ENCODE measurements at places on chromosomes 12 and 14. TPM values are rescaled to one million over a fixed set of nuclear protein-coding genes. Genes with fewer than 3 reads are reported as not detected.

Gene GALNT16
- not detected for total RNA-seq

Gene BBOF1
- 4.1 TPM for total RNA-seq

Gene GDF3
- total RNA-seq, result not detected

Gene PTGER2
- 46.7 TPM for total RNA-seq

Gene PPFIA2
- not detected for total RNA-seq

Gene KIF26A
- total RNA-seq, result not detected

Gene GLIPR1
- 92.7 TPM for total RNA-seq

Gene DCN
- 1.3 TPM for total RNA-seq

Gene ST8SIA1
- 2.6 TPM for total RNA-seq

Gene KIF21A
- total RNA-seq, result 9.6 TPM

Gene SIX6
- not detected for total RNA-seq

Gene IL26
- 0.21 TPM for total RNA-seq

Gene NGB
- not detected for total RNA-seq

Gene FOXG1
- not detected for total RNA-seq

Gene ARF6
- 92.5 TPM for total RNA-seq

Gene C12orf60
- 0.10 TPM for total RNA-seq

Gene IL23A
- total RNA-seq, result 23.5 TPM

Gene SERPINA12
- total RNA-seq, result not detected

Gene PLBD1
- 201 TPM for total RNA-seq

Gene B4GALNT1
- under 0.01 TPM for total RNA-seq

Gene DDX47
- 188 TPM for total RNA-seq

Gene SMCO2
- not detected for total RNA-seq

Gene KRT6C
- not detected for total RNA-seq

Gene DUSP6
- total RNA-seq, result 375 TPM

Gene THTPA
- 11.5 TPM for total RNA-seq

Gene IFNG-AS1
- total RNA-seq, result 1.7 TPM

Gene GARIN6
- total RNA-seq, result not detected

Gene APOLD1
- 1.8 TPM for total RNA-seq

Gene NANOG
- not detected for total RNA-seq

Gene CRIP1
- 88.2 TPM for total RNA-seq

Gene INHBC
- 0.10 TPM for total RNA-seq

Gene LMNTD1
- not detected for total RNA-seq

Gene KCNH5
- not detected for total RNA-seq

Gene CCDC59
- total RNA-seq, result 232 TPM

Gene KRT76
- total RNA-seq, result not detected

Gene FAM222A
- total RNA-seq, result 1.0 TPM

Gene PDE3A
- 1.3 TPM for total RNA-seq

Gene FAM181A
- not detected for total RNA-seq

Gene KRT2
- 0.94 TPM for total RNA-seq

Gene LRRC74A
- total RNA-seq, result not detected

Gene CATSPERB
- 6.8 TPM for total RNA-seq

Gene PKP2
- total RNA-seq, result 0.84 TPM

Gene CLEC1B
- 14.2 TPM for total RNA-seq

Gene SLC38A4
- total RNA-seq, result not detected

Gene GNS
- total RNA-seq, result 126 TPM

Gene KITLG
- total RNA-seq, result 0.21 TPM

Gene KLRC1
- total RNA-seq, result 6.4 TPM

Gene ABCC9
- total RNA-seq, result 0.10 TPM

Gene MGP
- 0.31 TPM for total RNA-seq

Gene PROX2
- 0.21 TPM for total RNA-seq

Gene TEX52
- not detected for total RNA-seq

Gene DACT1
- total RNA-seq, result 4.5 TPM

Gene STXBP6
- not detected for total RNA-seq

Gene ADCY6
- total RNA-seq, result 0.52 TPM

Gene TSPAN8
- total RNA-seq, result not detected

Gene ASCL1
- 0.10 TPM for total RNA-seq

Gene FRMD6
- 1.0 TPM for total RNA-seq

Gene RHOJ
- total RNA-seq, result 0.10 TPM
